ENCODE measurements at places on chromosomes 2 and 18.

DNA sequence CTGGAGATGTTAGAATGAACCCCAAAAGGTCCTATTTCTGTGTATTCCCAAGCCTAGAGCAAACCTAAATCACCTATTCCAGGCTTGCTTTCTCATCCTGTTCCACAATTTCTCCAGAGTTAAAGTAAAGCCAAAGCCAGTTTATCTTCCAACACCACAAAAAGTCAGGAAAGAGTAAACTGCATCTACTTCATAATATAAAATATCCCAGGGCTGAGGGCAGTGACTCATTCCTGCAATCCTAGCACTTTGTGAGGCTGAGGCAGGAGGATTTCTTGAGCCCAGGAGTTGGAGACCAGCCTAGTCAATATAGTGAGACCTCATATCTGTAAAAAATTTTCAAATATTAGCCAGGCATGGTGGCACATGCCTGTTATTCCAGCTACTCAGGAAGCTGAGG, 241.4 kb downstream of the CDH20 start:
- no peak for DNase-seq

DNA sequence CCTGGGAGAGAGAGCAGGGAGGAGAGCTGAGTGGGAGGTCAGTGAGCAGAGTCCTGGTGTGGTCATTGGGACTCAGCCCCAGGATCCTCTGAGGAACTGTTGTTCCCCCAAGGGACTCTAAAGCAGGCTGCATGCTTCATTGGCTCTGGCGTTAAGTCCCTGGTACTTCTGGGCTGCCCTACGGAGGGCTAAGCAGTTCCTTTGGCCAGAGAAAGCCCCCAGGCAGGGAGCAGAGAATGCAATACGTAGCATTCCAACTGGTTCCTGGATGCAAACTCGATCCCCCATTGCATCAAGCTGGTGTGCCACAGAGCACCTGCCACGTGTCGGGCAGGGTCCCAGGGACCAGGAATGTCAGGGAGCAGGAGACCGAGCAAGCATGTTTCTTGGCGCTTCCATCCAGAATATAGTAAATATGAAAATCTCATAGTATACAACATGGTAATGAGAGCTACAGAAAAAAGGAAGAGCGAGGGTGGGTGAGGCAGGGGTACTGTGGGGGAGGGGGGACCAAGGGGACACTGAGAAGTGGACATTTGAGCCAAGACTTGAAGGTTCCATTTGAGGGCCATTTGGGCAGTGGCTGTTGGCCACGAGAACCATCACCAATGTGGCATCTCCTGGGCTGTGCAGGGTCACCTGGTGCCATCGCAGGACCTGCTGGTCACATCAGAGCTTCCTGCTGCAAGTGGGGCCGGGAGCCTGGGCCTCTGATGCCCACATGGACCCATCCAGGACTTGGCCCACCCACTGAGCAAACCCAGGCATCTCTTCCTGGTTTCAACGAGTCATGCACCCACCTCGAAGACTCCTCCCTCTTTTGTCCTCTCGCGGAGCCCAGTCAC, 160.4 kb downstream of the ASB1 start:
- DNase-seq = no peak

DNA sequence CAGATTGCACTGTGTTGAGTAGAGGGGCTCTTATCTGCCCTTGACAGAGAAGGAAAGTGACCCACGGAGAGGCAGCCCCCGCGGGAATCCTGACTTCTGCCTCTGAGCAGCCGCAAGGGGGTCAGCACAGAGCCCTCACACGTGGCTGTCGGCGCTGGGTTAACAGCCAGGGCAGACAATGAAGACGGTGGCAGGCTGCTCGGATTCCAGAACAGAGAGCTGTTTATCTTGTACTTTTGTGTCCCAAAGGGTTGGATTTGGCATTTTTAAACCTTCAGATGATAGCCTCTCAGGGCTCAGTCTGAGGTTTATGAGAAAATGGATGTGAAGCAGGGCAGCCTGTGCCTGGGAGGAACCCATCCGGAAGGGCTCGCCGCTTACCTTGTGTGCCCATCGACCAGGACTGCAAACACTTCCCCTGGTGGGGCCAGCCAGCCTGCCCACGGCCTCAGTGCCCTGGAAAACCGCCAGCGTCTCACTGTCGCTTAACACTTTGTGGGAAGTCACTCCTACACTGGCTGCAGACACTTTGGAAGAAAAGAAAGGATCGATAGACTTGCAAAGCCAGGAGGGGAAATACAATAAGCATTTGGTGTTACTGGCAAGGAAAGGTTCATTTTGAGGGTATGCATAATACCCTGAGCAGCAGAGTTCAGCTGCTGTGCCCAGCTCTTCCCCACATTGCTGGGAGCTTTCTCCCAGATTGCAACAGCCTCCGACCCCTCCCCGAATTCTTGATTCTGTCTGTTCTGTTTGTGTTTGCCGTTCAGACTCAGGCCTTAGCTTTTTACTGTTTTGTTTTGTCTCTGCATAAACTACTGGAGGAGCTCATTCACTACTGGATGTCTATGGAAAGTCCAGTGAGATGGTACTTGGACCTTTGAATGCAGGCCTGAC, 325.3 kb upstream of the MYT1L start:
- DNase-seq = no peak

DNA sequence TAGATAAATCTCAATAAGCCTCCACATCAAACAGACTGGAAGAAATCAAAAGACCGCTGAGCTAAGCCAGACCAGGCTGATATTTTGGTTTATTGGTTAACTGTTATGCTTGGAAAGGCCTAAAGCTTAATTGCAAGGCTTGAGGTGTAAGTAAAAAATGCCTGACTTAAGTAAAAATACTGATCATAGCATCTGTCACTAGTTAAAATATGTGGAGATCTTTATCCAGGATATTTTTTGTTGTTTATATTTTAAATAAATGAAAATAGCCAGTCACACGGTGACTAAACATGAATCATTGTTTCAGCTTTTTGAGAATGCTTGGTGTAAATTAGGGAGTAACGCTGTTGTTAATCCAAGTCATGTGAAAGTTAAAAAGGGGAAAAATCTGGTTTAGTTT, 127.9 kb downstream of the THADA start:
- DNase-seq = no peak

DNA sequence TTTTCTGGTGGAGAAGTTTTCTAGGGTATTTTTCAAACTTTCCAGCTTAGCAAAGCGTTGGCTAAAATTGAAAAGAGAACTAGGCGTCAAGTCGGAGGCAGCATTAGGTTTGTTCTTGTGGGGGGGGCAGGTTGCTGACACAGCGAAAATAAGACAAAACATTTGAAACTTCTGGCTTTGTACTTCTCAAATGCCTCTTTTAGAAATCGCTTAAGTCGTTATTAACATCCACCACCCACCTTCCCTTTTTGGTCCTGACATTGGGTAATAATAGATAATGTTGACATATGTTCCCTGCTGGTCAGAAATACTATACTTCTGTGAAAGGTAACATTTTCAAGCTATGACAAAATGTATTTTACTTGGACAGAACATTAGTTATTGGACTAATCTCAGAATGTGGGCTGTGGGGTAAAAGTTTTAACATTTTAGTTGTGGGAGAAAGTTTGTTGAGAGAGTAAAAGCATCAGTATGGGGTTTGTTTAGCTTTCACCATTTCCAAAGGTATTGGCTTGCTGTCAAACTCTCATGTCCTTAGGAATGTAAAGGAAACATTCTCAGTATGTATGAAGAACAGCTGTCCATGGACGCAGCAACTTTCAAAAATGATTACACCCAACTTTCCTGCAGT, 88.1 kb upstream of the ZEB2 start:
- no peak for DNase-seq

GRCh38 chr2:74051504-74051903, 66.8 kb downstream of the TET3 start:
- no peak for DNase-seq

- DNase-seq = peak; percentile 89
Measured at GRCh38 chr18:12282442-12283039, 25.5 kb upstream of the TUBB6 start.

DNA sequence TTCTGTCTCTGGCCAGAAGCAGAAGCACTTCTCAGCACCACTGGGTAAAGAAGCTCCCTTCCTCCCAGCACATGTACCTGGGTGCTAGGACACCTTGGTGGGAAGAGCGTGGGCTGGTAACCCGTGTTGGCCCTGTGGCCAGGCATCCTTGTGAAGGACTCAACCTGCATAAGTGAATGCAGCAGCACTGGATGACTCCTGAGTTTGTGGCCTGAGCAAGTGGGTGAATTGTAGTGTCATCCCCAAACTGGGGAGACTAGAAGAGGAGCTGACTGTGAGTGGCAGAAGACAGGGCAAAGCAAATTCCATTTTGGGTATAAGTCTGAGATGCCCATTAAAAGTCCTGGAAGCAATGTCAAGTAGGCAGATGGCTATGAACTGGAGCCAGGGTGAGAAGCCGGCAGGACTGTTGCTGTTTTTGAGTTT, 63.4 kb downstream of the STAT1 start:
- no peak for DNase-seq

DNA sequence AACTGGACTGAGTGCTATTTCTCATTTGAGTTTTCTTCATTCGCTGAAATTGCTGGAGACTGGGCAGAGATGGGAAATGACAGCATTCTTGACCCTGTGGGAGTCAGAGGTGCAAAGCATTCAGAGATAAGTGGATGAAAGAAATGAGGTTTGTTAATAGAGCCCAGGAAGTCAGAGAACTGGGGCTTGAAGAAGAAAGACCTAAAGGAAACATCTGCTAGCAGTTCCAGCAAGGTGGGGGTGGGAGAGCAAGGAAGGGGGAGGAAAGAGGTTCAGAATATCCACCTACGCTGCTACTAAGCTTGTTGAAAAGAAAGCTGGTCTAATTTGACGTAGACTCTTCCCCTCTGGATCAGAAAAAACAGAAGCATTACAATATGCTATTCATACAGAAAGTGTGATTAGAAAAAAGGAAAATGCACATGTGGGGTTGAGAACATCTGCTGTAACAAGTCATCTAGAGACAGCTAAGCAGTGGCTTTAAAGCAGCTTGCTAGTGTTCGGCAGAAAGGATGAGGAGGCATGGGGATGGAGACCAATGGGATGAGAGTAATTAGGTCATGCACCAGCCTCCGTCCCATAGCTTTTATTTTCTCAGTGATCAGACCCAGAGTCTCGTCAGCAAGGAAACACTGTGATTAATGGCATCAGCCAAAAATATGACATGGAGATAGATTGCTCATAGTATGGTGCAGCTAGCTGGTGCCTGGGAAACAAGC, 29.7 kb downstream of the NAB1 start:
- no peak for DNase-seq

GRCh38 chr2:197514754-197515153, 1.1 kb upstream of the MOB4 start:
- DNase-seq = peak; percentile 14

GRCh38 chr2:217325251-217325650, 465.4 kb upstream of the TNP1 start:
- DNase-seq = no peak

DNA sequence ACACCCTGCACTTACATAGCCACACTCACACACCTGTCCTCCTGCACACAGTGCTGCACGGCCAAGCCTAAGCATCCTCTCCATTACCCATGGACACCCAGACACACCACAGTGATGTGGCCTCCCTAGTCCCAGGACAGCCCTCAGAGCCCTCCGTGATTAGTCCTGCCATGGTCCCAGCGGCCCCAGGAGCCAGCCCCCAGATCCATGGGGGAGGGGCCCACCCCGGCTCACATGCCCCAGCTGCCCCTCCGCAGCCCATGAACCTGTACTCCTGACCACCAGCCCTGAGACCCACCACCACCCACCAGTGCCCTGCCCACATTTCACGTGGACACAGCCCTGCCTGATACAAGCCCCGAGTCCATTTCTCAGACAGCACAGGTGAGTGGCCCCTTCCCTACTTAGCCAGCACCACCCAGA, 8.1 kb upstream of the DUSP2 start:
- DNase-seq = no peak

- DNase-seq = peak; percentile 46
Measured at GRCh38 chr2:177165061-177165583, 47.5 kb upstream of the HNRNPA3 start.

GRCh38 chr2:29053223-29053622, 21.1 kb downstream of the PCARE start:
- DNase-seq = peak; percentile 36

GRCh38 chr2:44807201-44808025, 134.1 kb upstream of the SIX3 start:
- no peak for DNase-seq

DNA sequence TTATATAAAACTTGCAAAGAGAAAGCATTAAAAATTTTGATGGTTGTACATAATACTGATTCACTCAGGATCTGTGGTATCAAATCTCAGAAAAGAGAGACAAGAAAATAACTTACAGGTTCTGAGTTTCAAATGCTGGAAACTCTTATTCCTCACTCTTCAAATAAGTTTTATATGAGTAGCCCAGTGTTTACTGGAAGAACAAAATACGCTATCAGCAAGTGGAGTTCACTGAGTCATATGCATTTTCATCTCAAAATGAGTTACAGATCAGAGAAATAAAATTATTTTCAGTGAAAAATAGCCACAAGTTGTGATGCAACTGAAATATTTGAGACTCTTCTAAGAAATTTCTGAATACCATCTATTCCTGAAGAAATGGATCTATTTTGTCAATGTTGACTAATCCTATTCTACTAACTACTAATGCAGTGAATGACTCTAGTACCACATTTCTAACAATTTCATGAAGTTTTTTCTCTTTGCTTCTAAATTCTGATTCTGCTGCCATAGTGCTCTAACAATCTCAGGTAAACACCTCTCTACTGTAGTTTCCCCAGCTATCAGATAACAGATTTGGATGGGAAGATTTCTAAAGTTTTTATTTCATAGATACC, 391.7 kb downstream of the ZEB2 start:
- DNase-seq = no peak

DNA sequence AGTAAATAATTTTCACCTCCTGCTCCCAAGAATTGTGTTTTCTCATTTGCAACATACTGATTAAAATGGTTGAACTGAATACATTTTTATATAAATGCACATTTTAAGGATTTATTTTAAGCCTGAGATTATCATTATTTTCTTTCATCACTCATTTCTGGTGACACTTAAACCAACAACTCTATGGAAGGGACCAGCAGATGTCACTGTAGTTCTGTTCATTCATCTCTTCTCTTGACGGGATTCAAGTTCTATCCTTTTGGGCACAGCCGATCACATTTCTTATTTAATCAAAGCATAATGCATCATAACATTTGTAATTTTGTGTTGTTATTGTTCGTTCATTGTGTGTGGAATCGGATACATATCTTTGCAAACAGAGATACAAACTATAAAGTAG, 417.9 kb downstream of the HRH4 start:
- peak; percentile 32 for DNase-seq

DNA sequence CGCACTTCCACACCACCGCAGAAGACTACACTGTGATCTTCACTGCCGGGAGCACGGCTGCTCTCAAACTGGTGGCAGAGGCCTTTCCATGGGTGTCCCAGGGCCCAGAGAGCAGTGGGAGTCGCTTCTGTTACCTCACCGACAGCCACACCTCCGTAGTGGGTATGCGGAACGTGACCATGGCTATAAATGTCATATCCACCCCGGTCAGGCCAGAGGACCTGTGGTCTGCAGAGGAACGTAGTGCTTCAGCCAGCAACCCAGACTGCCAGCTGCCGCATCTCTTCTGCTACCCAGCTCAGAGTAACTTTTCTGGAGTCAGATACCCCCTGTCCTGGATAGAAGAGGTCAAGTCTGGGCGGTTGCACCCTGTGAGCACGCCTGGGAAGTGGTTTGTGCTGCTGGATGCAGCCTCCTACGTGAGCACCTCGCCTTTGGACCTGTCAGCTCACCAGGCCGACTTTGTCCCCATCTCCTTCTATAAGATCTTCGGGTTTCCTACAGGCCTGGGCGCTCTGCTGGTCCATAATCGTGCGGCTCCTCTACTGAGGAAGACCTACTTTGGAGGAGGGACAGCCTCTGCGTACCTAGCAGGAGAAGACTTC, 12.5 kb downstream of the MOCOS start:
- DNase-seq = no peak

Data from SW480 (cell line).